Activated naive CD4-positive, alpha-beta T cell treated with anti-CD3 and anti-CD28 coated beads, Interleukin-2, amount 50 U/mL, for 72 hours (primary cell): ENCODE measurements at places on chromosomes 3 and 15. TPM values are rescaled to one million over a fixed set of nuclear protein-coding genes. Genes with fewer than 3 reads are reported as not detected.

DNA sequence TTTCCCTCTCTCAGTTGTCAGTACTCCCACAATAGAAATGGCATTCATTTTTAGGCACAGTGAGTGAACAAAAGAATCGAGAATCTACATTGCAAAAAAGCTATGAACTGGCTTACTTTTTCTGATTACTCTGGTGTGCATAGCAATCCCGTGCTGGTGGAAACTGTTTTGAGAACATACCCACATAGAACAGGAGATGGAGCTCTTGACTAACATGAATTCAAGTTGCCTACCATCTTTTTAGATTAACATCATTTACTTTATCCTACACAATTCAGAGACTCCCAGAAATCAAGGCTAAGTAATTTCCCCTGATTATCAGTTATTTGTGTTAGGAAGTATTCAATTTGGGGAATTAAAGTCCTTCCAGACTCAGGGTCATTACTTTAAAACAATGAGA is 326.6 kb downstream of the ARPP21 start:
- no peak for DNase-seq

DNA sequence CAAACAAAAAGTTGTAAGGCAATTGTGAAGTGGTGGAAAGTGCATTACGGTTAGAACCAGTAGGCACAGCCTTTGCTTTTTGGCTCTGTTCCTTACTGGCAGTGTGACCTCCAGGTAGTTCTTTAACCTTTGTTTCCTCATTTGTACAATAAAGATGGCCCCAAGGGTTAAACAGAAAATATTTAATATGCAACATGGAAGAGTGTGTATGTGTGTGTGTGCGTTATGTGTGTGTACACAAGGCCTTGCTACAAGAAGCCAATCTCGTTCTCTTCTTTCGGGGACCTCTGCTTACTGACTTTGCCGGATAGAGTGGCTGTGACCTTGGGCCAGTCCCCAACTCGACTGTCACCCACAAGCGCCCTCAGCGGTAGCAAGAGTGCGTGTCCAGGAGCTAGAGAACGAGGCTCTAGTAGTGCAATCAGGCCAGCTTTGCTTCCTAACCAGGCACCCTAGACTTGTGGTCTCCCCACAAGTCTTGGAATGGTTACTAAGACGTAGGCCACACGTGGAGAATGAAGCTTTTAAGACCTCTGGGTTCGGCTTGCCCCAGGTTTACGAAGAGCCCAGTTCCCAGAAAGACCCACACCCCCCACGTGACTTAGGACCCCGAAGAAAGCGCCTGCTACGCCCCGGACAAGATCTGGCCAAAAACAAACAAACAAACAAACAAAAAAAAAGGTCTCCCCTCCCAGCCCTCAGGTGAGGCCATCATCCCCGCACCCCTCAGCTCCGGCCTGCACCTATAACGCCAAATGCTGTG is 593 bp downstream of the CIAO2A start:
- DNase-seq = peak; percentile 43

The CACNA2D3 gene
- total RNA-seq = not detected

GRCh38 chr3:123096731-123097130 is 29.9 kb downstream of the PDIA5 start:
- DNase-seq = peak; percentile 31

- no peak for DNase-seq
These were observed 78.8 kb upstream of the BOC start for GRCh38 chr3:113132571-113132996.

The WWTR1 gene
- 0.99 TPM for total RNA-seq

The DZIP3 gene
- 13.9 TPM for total RNA-seq

DNA sequence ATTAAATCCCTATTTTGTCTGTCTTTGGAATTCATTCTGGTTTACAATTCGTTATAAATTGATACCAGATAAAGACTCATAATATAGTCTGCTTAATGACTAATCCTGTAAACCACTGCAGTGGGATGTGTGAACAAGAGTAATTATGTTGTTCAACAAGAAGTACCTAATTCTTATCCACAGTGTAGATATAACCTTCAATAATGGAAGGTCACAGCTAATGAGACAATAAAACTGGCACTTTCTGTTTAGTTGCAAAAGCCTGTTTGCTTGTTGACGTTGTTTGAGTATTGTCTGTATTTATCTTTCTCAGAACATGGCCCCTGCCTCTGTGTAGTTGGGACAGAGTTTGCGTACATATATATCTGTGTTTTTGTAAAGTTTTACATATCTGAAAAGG is 26.7 kb downstream of the PIAS1 start:
- DNase-seq = no peak

The KLHDC8B gene
- total RNA-seq = 3.1 TPM

GRCh38 chr15:57259568-57260040 is 116.7 kb upstream of the CGNL1 start:
- DNase-seq = no peak

DNA sequence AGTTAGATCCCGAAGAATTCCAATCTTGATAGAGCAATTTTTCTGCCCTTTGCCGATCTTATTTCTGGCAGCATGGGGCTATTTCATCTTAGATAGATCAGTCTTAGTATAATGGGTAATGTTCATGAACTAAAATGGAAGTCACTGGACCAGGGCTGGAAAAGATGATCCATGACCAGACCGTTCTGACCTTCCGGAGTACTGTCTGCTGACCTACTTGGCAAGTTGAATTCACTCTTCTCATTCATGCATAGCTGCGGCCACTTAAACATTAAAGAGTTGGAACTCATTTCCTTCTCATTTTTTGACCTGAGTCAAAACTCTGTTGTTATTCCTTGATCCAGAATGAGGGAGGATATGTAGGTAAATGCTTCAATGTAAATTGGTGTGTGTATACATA is 32.5 kb downstream of the GMNC start:
- no peak for DNase-seq

- DNase-seq = no peak
These were observed 232.8 kb upstream of the BHLHE40 start for GRCh38 chr3:4746241-4746958.

DNA sequence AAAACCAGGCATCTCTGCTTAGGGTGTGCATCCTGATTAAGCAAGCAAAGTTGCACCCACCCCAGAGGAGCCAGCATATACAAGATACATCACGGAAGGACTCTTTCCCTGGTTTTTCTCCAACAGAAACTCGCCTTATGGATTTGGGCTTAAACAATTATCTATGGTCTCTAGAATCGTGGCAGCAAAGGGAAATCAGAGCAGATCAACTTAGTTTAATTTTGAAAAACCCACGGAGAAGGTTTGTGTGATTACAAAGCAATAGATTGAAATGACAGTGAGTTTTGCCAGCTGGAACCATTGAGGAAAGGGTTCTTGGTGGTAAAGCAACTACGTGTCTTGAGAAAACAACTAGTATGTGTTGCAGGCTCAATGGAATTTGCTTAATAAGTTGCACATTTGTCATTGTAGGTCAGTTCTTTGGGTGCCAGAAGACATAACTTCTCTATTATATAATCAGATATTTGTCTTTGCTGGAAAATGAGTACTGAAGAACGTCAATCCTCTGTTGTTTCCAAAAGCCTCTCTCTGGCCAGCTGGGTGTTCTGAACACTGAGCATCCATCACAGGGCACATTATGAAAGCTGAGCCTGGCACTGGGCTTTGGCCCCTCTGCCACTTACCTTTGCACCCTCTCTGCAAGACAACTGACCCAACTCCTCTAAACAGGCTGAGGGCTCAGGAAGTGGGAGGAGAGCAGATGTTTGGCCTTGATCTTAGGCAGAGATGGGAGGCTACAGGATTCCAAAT is 75.7 kb upstream of the FBN1 start:
- DNase-seq = no peak

DNA sequence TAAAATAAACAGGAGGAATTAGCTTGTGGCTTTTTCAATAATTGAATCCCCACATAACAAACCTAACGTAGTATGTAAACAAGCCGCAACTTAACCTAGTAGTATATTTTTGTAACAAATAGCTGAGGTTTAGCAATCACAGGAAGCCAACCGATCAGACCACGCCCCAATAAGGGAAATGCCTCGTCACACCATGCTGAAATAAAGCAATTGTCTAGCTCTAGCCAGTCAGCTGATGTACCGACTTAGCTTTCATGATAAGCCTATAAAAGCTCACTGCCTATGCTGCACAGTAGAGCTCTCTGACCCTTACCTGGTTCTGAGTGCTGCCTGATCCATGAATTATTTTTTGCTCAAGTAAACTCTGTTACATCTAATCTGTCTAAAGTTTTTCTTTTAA is 208.9 kb downstream of the ROBO1 start:
- DNase-seq = no peak

DNA sequence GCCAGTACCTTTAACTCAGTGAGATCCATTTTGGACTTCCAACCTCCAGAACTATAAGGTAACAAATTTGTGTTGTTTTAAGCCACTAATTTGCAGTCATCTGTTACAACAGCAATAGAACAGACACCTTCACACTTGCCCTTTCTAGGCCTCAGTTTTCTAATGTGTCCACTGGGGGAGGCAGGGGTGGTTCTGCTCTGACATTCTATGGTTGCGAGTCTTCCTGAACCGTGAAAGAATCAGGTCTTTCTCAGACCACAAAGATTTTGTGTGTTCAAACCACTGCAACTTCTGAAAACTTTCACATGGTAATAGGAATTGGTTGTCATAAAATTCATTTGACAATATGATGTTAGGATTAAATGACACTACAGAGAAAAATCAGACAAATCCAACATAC is 26.8 kb upstream of the CSTA start:
- DNase-seq = no peak
